ENCODE measurements at places on chromosomes 12 and 14.

GRCh38 chr14:101062601-101063000 is 159.1 kb upstream of the RTL1 start:
- no peak for DNase-seq

DNA sequence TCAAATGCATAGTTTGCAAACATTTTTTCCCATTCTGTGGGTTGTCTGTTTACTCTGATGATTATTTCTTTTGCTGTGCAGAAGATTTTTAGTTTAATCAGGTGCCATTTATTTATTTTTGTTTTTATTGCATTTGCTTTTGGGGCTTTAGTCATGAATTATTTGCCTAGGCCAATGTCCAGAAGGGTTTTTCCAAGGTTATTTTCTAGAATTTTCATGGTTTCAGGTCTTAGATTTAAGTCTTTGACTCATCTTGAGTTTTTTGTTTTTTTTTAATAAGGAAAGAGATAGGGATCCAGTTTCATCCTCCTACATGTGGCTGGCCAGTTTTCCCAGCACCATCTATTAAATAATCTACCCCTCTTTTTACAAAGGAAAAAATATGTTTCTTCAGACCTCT is 57.2 kb upstream of the TMEM260 start:
- DNase-seq = no peak

DNA sequence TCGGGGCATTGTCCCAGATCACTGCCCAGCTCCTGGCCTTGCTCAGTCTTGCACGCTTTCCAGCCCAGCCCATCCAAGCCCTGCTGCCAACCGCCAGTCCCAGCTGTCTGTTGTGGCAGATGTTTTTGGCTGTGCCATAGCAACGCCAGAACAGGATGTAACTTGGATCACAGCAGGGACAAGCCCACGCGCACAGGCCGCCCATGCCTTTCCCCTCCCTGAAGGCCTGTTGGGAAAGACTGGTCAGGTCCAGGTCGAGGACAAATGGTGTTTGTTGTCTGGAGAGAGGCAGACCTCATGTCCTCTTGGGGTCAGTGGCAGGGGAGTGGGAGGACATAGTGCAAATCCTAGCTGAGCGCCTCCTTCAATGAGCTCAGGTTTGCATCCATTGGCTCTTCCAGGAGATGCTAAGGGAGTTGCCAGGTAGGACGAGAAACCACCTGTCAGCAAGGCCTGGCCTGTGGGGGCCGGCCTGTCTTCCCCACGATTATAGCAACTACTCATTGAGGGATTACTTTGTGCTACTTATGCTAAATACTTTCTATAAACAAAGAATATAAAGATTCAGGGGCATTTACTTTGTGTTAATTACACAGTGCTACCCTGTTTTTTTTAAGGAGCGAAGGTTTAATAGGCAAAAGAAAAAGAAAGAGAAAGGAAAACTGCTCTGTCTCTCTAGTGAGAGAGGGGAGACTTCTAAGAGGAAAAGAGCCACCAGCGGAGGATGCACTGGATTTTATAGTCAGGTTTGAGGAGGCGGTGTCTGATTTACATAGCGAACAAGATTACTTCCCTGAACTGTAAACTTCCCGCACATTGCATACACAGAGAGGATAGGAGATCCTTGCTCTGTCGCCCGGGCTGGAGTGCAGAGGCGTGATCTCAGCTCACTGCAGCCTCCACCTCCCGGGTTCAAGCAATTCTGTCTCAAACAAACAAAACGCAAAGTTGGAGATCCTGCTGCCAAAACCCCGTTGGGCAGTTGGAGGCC is 42.8 kb upstream of the CORO1C start:
- peak; percentile 68 for DNase-seq

- DNase-seq = peak; percentile 14
Observed at GRCh38 chr14:103539056-103539825, 10.2 kb downstream of the TRMT61A start.

DNA sequence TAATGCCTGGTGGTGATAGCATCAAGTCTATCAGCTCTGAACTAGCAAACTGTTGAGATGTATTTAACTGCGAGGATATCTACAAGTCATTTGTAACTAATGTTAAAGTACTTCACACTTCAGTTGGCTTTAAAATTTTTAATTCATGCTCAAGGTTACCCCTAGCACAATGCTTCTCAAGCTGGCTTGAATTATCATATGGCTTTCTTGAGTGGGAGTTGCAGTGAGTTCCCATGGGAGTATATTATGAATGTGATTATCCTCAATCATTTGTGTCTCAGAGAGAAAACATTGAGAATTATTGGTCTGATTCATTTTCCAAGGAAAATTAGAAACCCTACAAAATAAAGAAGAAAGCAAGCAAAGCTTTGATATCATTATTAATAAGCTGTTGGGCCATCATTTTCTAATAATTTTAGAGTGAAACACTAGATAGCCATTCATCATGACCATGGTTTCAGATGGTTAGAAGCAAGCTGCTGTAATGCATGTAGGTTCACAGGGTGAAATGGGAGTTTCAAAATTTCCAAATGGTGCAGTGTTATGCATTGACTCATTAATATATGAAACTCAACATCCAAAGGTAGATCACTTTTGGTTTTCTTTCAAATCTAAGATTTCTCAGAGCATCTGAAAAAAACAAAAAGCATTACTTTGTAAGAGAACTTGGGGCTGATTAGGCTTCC is 11.8 kb upstream of the KRAS start:
- no peak for DNase-seq

DNA sequence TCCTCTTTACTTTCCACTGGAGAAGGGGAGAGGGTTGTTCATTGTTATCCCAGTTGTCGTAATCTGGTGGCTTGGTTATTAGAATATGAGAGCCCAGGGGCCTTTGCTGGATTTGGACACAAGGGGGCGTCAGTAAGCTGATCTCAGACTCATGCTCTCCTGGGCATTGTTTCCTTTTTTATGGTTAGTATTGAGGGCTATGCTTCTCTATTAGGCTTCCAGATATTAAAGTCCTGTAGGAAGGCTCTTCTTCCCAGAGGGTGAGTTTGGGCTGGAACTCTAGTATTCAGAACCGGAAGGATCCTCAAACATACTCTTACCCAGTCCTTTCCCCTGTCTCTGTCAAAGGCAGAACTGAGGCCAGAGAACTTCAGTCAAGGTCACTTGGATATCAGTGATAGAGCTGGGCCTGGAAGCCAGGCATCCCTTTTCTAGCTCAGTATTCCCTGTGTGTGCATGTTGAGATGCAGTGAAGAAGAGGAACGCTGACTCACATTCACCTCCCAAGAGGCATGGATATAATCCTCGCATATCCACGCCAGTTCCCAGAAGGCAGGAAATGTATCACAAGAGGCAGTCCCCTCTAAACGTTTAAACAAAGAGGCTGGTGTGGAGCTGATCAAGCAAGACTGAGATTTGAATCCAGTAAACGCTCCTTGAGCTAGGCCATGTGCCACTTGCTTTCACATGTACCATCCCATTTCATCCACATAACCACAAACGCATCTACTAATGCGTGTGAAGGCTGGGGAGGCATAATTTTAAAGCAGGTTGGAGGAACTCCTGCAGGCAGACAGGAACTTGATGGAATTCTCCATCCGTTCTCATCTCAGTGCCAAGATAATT is 41.6 kb downstream of the UBE3B start:
- DNase-seq = peak; percentile 80

GRCh38 chr14:35822501-35822900 is 3.6 kb upstream of the BRMS1L start:
- no peak for DNase-seq

GRCh38 chr14:24365600-24366412 is 2.2 kb upstream of the NFATC4 start:
- peak; percentile 89 for DNase-seq

DNA sequence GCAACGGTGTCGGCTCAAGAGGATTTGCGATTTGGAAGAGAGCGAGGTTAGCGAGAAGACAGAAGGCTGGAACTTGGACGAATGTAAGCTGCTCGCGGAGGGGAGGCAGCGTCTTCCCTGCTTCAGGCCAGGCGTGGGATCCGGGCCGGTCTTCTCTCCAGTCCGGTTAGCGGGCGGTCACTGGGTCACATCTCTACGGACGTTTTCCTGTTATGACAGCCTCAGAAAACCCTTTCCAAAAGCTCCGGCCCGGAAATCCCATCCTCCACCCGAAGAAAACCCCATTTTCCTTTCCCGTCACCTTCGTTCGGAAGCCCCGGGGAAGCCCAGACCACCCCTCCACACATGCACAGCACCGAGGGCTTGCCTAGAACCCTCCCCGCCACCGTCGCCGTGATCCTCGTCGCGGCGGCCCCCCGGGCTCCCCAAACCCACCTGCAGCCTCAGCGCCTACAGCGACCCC is 268 bp downstream of the NDUFB1 start:
- peak; percentile 31 for DNase-seq

- no peak for DNase-seq
Observed at GRCh38 chr14:57038689-57039088, 228.4 kb upstream of the OTX2 start.

DNA sequence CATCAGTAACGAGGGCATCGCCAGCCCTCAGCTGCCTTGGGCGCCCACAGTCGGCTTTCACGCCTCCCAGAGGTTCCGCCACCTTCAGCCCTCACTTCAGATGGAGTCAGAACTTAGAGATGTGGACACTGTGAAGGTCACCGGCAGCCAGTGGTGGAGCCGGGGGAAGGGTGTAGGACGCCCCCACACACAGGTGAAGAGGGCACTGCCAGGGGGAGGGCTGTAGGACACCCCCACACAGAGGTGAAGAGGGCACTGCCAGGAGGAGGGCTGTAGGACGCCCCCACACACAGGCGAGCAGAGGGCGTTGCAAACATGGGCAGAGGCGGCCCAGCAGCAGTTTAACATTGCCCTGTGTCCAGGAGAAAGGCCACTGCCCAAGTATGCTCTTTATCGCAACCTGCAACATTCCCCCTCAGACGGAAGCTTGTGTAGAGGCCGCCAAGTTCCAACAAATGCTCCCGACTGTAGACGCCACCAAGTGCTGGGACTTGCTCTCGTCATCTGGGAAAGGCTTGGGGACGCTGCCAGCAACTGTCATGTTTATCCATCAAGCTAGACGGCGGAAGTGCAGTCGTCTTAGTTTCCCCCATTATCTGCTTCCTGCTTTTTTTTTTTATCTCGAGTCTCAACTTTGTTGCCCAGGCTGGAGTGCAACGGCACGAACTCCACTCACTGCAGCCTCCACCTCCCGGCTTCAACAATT is 4.9 kb upstream of the ANKLE2 start:
- no peak for DNase-seq

GRCh38 chr12:53324779-53325510 is 3.5 kb upstream of the AAAS start:
- peak; percentile 91 for DNase-seq

DNA sequence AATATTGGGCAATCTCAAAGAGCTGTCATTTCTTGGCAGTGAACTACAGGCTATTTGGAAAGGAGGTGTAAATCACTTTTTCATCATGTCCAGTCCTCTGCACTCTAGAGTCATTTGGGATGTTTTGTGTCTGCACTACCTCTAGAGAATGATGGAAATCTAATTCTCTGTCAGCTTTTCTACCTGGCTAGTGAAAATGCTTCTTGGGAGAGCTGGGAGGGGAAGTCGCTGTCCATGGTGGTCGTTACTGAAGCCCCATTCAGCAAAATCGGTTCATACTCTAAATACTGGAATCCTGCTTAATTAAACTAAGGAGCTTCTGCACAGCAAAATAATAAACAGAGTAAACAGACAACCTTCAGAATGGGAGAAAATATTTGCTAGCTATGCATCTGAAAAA is 251.8 kb downstream of the APAF1 start:
- DNase-seq = no peak

DNA sequence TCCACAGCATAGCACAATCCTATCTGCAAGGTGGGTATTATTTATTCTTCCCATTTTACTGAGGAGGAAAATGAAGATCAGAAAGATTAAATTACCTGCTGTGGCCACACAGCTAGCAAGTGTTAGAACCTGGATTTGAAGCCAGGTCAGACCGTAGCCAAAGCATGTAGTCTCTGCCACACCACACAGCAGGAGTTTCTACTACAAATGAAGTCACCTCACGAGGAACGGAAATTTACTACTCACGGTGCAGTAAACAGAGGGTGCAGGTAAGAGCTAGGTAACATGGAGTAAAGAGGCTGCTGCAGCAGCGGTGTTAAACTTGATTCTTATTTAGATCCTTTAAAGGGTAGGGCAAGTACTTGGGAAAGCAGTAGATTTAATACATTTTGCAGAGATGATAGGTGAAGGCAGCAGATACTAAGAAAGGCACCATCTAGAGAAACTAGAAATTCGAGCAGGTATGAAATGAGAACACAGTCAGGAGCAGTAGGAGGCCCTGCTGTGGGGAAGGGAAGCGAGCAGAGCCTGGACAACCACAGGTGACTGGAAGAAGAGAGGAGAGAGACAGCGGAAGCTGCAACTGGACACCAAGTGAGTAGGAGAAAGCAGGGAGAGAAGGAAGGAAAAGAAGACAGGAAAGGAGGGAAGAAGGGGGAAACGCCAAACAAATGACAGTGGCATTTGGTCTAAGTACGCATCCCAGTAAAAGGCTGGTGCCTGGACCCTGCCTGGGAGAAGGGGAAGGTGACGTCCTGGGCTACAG is 21.5 kb downstream of the SPTB start:
- no peak for DNase-seq

DNA sequence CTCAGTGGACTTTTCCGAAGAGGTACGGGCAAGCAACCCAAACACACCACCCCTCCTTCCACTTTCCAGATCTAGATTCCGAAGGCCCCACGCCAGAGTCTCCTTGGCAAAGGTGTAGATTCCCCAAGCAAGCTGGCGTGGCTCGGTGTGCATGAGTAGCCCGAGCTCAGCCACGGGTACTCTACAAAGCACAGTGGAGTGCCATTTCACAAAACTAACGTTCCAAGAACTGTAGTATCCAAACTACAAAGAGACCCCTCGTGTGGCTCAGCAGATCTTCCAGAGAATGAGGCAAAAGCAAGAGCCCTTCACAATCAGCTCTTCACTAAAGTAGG is 72.1 kb downstream of the FOXN3 start:
- DNase-seq = no peak

GRCh38 chr14:72014486-72014885 is 82.3 kb downstream of the RGS6 start:
- DNase-seq = no peak

DNA sequence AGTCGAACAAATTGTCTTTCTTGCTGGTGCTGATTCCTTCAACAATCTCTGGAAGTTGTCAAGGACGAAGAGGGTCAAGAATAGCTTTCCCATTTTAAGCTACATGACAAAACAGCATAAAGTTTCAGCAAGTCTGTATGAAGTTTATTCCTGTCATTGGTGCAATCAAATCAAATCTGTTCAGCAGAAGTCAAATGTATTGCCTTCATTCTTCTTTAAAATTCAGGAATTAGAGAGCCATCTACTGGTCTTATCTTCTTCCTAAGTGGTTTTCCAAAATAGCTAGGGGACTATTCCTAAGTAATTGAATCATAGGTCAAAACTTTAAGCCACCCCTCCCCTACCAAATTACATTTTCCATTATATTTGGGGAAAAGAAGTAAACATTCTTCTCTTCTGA is 990.2 kb downstream of the GALC start:
- DNase-seq = no peak

DNA sequence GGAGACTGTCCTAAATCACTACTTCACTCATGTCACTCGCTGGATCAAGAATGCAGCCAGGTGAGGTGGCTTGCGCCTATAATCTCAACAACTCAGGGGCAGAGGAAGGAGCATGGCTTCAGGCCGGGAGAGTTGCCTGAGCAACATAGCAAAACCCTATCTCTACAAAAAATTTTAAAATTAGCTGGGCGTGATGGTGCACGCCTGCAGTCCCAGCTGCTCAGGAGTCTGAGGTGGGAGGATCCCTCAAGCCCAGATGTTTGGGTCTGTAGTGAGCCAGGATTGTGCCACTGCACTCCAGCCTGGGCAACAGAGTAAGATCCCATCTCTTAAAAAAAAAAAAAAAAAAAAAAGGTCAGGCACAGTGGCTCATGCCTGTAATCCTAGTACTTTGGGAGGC is 5.9 kb downstream of the SMAGP start:
- DNase-seq = no peak

- DNase-seq = no peak
Observed at GRCh38 chr12:72274931-72275330, 2.8 kb downstream of the TRHDE start.
